T-helper 17 cell (primary cell): ENCODE measurements at places on chromosomes 2 and 18. TPM values are rescaled to one million over a fixed set of nuclear protein-coding genes. Genes with fewer than 3 reads are reported as not detected.

Gene APCDD1
- not detected for total RNA-seq

Gene RGPD8
- total RNA-seq: 42.7 TPM

Gene EMILIN2
- total RNA-seq: 5.8 TPM

Gene KCNG2
- not detected for total RNA-seq

Gene OBSL1
- total RNA-seq: 0.67 TPM

GRCh38 chr18:25464227-25464626, 112.3 kb upstream of the ZNF521 start:
- no peak for DNase-seq

DNA sequence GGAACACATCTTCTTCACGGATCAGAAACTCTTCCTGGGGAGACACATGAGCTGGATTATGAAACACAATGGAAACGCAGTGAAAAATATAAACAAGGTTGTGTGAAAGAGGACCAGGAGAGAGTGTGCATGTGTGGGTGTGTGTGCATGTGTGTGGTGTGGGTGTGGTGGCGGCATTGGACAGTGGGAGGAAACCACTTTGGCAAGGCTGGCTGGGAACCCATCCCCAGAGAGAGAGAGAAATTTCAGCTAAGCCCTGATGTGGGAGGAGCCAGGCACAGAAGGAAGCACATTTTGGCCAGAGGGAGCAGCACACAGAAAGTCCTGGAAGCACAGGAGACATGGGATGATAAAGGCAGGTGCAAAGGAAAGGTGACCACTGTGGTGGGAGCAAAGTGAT, 147.6 kb upstream of the COPS8 start:
- no peak for DNase-seq

DNA sequence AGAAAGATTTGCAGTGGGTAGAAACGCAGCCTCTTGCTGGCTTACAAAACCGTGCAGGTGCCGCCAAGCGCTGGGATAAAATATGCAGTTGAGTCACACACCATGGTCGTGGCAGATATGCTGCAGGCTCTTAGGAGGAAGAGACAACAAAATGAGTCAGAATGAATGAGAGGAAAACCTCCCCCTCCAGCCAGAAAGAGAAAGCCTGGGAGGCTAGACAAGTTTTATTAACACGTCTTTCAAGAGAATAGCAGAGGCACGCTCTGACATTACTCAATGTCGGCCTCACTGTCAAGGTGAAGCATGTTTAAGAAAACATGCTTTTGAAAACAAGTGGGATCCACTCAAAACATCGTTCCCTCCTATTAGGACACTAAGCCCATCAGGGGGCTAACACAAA, 37.1 kb upstream of the ZCCHC2 start:
- no peak for DNase-seq
